AG10803 (cell line): ENCODE measurements at places on chromosomes 4 and X.

GRCh38 chr4:25527034-25527433 is 128.6 kb upstream of the SLC34A2 start:
- DNase-seq: no peak

GRCh38 chrX:115912372-115912897 is 258.1 kb upstream of the AGTR2 start:
- no peak for DNase-seq

DNA sequence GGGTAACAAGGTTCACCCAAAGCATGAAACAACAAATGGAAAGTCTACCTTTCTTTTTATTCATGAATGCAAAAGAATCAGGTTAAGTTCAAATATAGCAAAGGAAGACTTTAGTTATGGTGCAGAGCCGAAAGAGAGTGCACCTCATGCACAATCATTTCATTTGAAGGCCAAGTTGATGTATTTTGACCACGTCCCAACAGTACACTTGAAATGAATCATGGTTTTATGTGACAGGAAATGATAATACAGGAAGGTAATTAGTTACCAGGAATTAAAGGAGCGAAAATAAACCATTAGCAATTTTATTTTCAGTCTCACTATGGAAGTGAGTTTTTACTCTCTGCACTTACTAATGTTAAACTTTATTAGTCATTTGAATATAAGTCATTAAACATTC is 281.2 kb upstream of the DIAPH2 start:
- no peak for DNase-seq

GRCh38 chr4:78155616-78156105 is 98.5 kb downstream of the FRAS1 start:
- peak; percentile 25 for DNase-seq

DNA sequence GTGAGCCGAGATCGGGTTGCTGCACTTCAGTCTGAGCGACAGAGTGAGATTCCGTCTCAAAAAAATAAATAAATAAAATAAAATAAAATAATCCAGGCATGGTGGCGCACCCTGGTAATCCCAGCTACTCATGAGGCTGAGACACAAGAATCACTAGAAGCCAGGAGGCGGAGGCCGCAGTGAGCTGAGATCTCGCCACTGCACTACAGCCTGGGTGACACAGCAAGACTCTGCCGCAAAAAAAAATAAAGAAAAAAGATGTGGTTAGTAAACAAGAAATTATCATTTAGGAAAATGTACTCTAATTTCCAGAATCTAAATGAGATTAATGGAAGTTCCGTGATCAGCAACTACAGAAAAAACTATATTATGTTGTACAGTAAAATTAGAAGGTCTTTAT is 14.5 kb upstream of the LRBA start:
- DNase-seq: no peak

- DNase-seq: peak; percentile 87
Measured at GRCh38 chr4:38715050-38715449, 51.1 kb downstream of the KLF3 start.

GRCh38 chr4:184171011-184171410 is 46.7 kb downstream of the ENPP6 start:
- DNase-seq: peak; percentile 29

DNA sequence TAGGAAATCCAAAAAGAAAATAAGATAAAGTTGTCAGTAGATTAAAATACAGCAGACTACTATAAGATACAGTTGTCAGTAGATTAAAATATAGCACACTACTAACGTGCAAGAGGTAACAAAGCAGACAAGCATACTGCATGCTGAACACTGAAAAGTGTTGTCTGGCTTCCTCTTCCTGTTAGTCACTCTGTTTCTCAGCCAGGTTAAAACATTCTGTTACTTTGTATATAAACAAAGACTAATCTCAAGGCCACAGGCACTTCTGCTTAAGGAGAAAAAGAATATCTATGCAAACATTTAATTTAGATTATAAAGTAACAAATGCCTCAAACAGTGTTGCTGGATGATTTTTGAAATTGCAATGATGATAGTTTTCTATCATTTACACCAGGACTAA is 41.0 kb upstream of the SCD5 start:
- no peak for DNase-seq

GRCh38 chrX:116198810-116199209 is 28.3 kb downstream of the AGTR2 start:
- no peak for DNase-seq

- DNase-seq: no peak
Measured at GRCh38 chr4:26160591-26160990, 160.2 kb upstream of the RBPJ start.

GRCh38 chr4:189463734-189464133 is 476.9 kb upstream of the FRG1 start:
- DNase-seq: no peak

- DNase-seq: peak; percentile 85
Measured at GRCh38 chr4:25795566-25796454, 67.0 kb downstream of the SEL1L3 start.

DNA sequence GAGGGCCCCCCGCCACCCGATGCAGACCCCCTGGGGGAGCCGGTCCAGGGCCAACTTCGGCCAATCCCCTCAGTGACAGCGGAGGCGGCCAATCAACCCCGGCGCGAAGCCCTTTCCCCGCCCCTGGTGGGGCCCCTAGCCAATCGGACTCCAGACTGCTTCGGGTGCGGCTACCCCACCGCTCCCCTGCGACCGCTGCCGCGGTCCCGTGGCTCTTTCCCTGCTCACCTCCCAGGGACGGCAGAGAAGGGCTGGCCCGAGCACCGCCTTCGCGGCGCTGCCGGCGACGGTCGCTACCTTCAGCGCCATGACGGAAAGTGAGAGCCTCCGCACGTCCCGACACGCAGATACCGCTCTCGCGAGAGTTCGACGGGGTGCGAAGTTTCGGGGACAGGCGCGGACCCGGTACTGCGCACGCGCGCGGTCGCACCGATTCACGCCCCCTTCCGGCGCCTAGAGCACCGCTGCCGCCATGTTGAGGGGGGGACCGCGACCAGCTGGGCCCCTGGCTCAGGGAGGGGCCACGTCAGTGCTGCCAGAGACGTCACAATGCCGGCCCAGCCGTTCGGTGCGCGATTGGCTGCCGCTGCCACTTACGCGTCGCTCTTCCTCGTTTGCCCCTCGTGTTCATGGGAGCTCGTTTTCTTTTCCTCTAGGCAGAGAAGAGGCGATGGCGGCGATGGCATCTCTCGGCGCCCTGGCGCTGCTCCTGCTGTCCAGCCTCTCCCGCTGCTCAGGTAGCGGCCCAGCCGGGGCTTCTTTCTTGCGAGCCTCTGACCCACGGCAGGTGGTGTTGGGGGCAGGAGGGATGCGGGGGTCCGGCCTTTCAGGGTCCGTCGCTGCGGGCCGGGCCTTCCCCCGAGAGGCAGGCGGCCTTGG is at the start of the genes IDH3G and SSR4:
TSS of gene IDH3G (minus strand) at position 358 of the 879 bp plus-strand sequence. CDS start at position 309, 49 bp downstream.
TSS of gene SSR4 (plus strand) at position 651 of the 879 bp plus-strand sequence. CDS start at position 671, 20 bp downstream.
- DNase-seq: peak; percentile 92

DNA sequence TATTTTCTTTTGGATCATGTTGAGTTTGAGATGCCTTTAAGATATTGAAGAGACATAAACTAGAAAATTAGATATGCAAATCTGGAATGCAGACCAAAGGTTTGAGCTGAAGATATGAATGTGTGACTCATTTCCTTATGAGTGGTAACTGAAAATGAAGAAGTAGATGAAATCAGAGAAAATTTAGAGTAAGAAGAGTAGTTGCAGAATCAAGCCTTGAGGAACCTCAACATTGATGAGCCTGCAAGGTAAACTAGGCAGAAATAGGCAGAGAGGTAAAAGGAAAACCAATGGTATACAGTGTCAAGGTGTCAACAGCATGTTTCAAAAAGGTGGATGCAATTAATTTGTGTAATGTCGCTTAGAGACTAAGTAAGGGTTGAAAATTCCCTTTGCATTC is 142.8 kb downstream of the MOSPD2 start:
- DNase-seq: no peak

GRCh38 chrX:54089191-54089590 is 44.9 kb upstream of the PHF8 start:
- DNase-seq: no peak

- no peak for DNase-seq
Measured at GRCh38 chr4:84677995-84678394, 95.1 kb downstream of the CDS1 start.

- DNase-seq: peak; percentile 78
Measured at GRCh38 chr4:54229631-54230483, 764 bp downstream of the PDGFRA start.

DNA sequence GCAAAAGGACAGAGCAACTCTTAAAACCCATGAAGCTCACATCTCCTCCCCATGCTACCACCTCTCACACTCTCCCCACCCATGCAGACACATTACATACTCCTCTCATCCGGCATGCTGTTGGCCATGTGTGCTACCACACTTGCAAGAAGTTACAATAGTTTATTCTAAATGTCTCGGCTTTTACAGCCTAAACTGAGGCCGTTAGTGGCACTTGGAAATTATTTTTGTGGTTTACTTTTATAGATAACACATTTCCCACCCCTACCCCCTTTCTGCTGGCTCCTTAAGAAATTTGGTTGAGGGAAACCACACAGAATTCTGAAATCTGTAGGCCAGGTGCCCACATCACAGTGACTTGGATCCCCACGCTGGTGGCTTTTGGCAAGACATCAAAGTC is 141.1 kb upstream of the HHIP start:
- no peak for DNase-seq

DNA sequence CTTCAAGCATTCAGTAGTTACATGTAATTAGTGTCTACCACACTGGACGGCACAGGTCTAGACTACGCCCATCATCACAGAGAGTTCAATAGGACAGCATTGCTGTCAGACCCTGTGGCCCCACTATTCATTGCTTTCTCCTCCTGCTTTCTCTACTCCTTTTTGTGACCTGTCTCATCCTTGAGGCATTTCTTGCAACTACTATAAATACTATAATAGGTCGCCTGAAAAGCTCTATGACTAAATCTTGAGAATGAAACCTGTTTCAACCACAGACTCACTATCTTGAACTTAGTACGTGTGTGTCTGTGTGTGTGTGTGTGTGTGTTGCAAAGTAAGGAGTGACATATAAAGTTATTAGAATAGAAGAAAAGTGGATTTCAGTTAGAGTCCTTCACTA is 252.9 kb upstream of the KLF3 start:
- no peak for DNase-seq

- no peak for DNase-seq
Measured at GRCh38 chr4:46839128-46839527, 69.9 kb downstream of the COX7B2 start.
